Suprapubic skin (tissue), 4 donors: ENCODE measurements at places on chromosomes 4 and X. TPM values are rescaled to one million over a fixed set of nuclear protein-coding genes. Genes with fewer than 3 reads are reported as not detected.

GRCh38 chr4:152158225-152158624, 377.7 kb downstream of the FBXW7 start:
- no peaks in the 10 kb centered on the region for H3K4me1 ChIP-seq
- no peaks in the 10 kb centered on the region for H3K36me3 ChIP-seq
- no peak for DNase-seq
- no peak overlapping the region for H3K4me3 ChIP-seq

- H3K36me3 ChIP-seq, result peaks cover 55% of the 10 kb centered on the region
- no peak overlapping the region for H3K4me3 ChIP-seq
- no peak overlapping the region for H3K27ac ChIP-seq
- H3K4me1 ChIP-seq, result no peaks in the 10 kb centered on the region
- no peaks in the 10 kb centered on the region for H3K27me3 ChIP-seq
Observed at GRCh38 chr4:5799406-5799805, 88.4 kb downstream of the EVC start.

- peaks cover 30% of the 10 kb centered on the region for H3K36me3 ChIP-seq
- no peak overlapping the region for H3K4me3 ChIP-seq
Observed at GRCh38 chrX:153595859-153596857, 2.8 kb downstream of the CCNQ start.

- H3K4me1 ChIP-seq, result peaks cover 36% of the 10 kb centered on the region
- peaks cover 64% of the 10 kb centered on the region for H3K27me3 ChIP-seq
- H3K36me3 ChIP-seq, result no peaks in the 10 kb centered on the region
Observed at GRCh38 chrX:25004040-25004439, 11.7 kb downstream of the ARX start.

- no peaks in the 10 kb centered on the region for H3K4me1 ChIP-seq
- no peak for DNase-seq
- no peaks in the 10 kb centered on the region for H3K36me3 ChIP-seq
Observed at GRCh38 chrX:110346681-110347080, 12.0 kb upstream of the RTL9 start.

DNA sequence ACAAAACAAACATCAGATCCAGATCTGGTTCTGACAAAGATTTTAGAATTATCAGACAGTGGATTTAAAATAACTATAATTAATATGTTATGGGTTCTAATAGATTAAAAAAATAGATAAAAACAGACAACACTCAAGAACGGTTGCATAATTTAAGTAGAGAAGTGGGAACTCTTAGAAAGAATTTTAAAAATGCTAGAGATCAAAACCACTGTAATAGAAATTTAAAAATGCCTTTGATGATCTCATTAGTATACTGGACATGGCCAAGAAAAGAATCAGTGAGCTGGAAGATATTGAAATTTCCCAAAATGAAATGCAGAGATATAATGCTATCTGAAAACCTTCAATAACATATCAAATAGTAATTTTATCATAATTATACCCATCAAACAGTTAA, 28.3 kb upstream of the DYNLT3 start:
- no peak overlapping the region for H3K27ac ChIP-seq
- H3K27me3 ChIP-seq, result no peaks in the 10 kb centered on the region
- no peak overlapping the region for H3K4me3 ChIP-seq
- peaks cover 6% of the 10 kb centered on the region for H3K4me1 ChIP-seq
- DNase-seq, result no peak

DNA sequence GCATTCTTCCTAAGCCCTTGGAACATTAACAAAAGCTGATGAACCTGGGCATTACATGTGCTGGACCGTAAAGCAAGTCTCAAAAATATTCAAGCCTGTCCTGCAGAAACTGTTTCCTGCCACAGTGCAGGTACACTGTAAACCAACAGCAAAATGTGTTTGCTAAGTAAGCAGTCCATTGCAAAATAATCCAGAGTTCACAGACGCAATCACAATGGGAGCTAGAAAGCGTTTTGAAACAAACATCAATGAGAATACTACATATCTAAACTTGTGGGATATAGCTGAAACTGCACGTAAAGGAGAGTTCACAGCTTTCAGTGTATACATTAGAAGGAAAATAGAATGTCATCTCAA, 61.6 kb downstream of the RGS12 start:
- no peak overlapping the region for H3K27ac ChIP-seq
- H3K4me1 ChIP-seq, result no peaks in the 10 kb centered on the region
- no peaks in the 10 kb centered on the region for H3K36me3 ChIP-seq
- no peaks in the 10 kb centered on the region for H3K27me3 ChIP-seq
- H3K4me3 ChIP-seq, result no peak overlapping the region

GRCh38 chr4:29046781-29047180, 1673.4 kb upstream of the PCDH7 start:
- H3K27ac ChIP-seq, result no peak overlapping the region
- no peaks in the 10 kb centered on the region for H3K4me1 ChIP-seq

DNA sequence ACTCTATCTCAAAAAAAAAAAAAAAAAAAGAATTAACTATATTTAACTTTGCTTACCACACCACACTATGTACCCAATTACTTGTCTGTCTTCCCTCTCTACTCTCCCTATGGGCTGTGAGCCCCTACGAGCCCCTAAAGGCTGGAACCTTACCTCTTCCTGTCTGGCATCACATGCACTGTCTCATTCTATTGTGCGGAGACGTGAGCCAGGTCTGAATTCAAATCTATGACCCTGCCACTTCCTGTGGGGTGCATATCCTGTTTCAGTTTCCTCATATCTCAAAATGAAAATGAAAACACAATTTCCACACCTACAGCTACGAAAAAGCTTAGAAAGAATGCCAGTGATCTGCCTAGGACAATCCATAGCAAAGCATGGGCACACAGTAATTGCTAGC, 42.9 kb upstream of the HS3ST1 start:
- H3K27me3 ChIP-seq, result no peaks in the 10 kb centered on the region
- no peaks in the 10 kb centered on the region for H3K36me3 ChIP-seq
- H3K4me1 ChIP-seq, result no peaks in the 10 kb centered on the region
- H3K27ac ChIP-seq, result no peak overlapping the region
- no peak for DNase-seq

GRCh38 chr4:128517739-128518510, 230.3 kb upstream of the PGRMC2 start:
- H3K4me1 ChIP-seq, result peaks cover 22% of the 10 kb centered on the region
- H3K4me3 ChIP-seq, result no peak overlapping the region
- H3K27ac ChIP-seq, result peak overlapping the region; percentile 66
- H3K27me3 ChIP-seq, result no peaks in the 10 kb centered on the region
- H3K36me3 ChIP-seq, result no peaks in the 10 kb centered on the region

GRCh38 chr4:51842167-51842553, 793 bp upstream of the DCUN1D4 start:
- peaks cover 9% of the 10 kb centered on the region for H3K4me1 ChIP-seq
- H3K36me3 ChIP-seq, result no peaks in the 10 kb centered on the region
- DNase-seq, result no peak
- peak overlapping the region; percentile 90 for H3K27ac ChIP-seq
- H3K27me3 ChIP-seq, result no peaks in the 10 kb centered on the region

- H3K4me1 ChIP-seq, result no peaks in the 10 kb centered on the region
- H3K27me3 ChIP-seq, result no peaks in the 10 kb centered on the region
- no peak overlapping the region for H3K4me3 ChIP-seq
Observed at GRCh38 chr4:118942465-118942864, 53.8 kb downstream of the SYNPO2 start.

GRCh38 chr4:8698341-8699062, 105.9 kb downstream of the CPZ start:
- no peak overlapping the region for H3K27ac ChIP-seq
- no peak overlapping the region for H3K4me3 ChIP-seq
- no peak for DNase-seq
- H3K27me3 ChIP-seq, result peaks cover 73% of the 10 kb centered on the region
- peaks cover 2% of the 10 kb centered on the region for H3K4me1 ChIP-seq

GRCh38 chr4:82371497-82371896, 2.3 kb downstream of the HNRNPD start:
- DNase-seq, result no peak
- peaks cover 3% of the 10 kb centered on the region for H3K36me3 ChIP-seq
- H3K4me1 ChIP-seq, result peaks cover 67% of the 10 kb centered on the region
- H3K4me3 ChIP-seq, result peak overlapping the region; percentile 92
- no peaks in the 10 kb centered on the region for H3K27me3 ChIP-seq

DNA sequence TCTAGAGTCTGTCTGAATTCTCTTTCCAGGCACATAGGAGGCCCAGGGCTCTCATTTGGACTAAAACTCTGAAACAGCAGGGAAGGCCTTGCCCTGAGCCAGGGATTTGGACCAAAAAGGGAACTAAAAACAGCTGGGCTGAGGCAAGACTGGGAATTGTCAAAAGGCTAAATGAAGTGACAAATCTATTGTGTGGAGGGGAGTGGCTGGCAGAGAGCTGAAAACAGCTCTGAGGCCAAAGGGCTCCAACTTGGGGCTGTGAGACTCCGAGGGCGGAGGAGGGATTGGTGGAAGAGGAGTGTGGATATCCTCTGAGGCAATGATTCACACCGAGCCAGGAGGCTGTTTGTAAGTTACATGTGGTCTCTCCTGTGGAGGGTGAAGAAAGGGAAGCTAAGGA, 63.2 kb downstream of the PHEX start:
- DNase-seq, result peak; percentile 78
- H3K36me3 ChIP-seq, result no peaks in the 10 kb centered on the region
- no peak overlapping the region for H3K4me3 ChIP-seq
- no peaks in the 10 kb centered on the region for H3K4me1 ChIP-seq
- no peak overlapping the region for H3K27ac ChIP-seq
- no peaks in the 10 kb centered on the region for H3K27me3 ChIP-seq

GRCh38 chr4:53240573-53240972, 125.3 kb downstream of the SCFD2 start:
- H3K36me3 ChIP-seq, result no peaks in the 10 kb centered on the region
- no peaks in the 10 kb centered on the region for H3K4me1 ChIP-seq
- H3K4me3 ChIP-seq, result no peak overlapping the region

DNA sequence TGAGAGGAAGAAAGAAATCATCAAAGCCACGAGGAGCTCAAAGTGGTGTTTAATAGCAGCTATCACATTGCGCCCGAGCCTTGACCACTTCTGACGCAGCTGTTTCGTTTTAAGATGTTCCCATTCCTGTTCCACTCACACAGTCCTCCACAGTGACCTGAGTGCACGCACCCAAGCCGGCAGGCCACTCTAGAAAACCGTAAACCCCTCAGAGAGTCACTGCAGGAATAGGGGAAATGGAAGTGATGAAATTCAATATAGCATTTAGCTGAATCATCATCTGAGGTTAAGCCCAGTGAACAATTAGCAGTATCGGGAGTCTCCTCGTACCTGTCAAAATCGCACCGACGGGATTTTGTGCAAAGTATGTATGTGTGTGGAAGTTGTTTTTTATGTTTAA, 17.9 kb upstream of the HAND2 start:
- no peak overlapping the region for H3K4me3 ChIP-seq
- H3K4me1 ChIP-seq, result no peaks in the 10 kb centered on the region
- DNase-seq, result no peak
- H3K36me3 ChIP-seq, result no peaks in the 10 kb centered on the region
- H3K27me3 ChIP-seq, result peaks cover 46% of the 10 kb centered on the region

GRCh38 chr4:80365928-80366327, 30.4 kb downstream of the CFAP299 start:
- H3K27me3 ChIP-seq, result peaks cover under 1% of the 10 kb centered on the region
- H3K36me3 ChIP-seq, result no peaks in the 10 kb centered on the region
- no peak overlapping the region for H3K27ac ChIP-seq
- no peak overlapping the region for H3K4me3 ChIP-seq
- H3K4me1 ChIP-seq, result no peaks in the 10 kb centered on the region

Gene IL9R
- 0.38 TPM for total RNA-seq

Gene SPANXN5
- total RNA-seq, result not detected

Gene MGAT4D
- total RNA-seq, result not detected

Gene RTL9
- total RNA-seq, result 0.16 TPM
